ENCODE measurements at places on chromosomes 11 and 22.

DNA sequence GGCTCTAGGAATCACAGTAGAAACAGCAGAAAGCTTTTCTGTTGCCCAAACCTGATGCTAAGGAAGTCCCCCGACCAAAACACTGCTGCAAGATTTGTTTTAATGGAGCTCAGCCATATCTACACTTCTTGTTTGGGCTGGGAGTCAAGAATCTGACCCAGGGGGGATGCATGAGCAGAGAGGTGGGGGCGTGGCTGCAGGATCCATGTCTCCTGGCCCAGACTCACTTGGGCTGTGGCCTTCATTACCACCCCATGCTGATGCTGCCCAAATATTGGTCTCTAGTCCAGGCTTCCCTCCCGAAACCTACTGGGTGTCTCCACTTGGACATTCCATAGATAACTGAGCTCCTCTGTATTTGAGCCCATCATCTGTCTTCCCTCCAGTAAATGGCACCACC, 361.5 kb upstream of the LARGE1 start:
- no peak for DNase-seq

- DNase-seq = no peak
These were observed 173.4 kb downstream of the MIAT start for GRCh38 chr22:26830837-26831236.

- DNase-seq = no peak
These were observed 76.1 kb downstream of the KIRREL3 start for GRCh38 chr11:126924376-126925040.

GRCh38 chr11:71332046-71332445, 79.7 kb upstream of the SHANK2 start:
- DNase-seq = no peak

DNA sequence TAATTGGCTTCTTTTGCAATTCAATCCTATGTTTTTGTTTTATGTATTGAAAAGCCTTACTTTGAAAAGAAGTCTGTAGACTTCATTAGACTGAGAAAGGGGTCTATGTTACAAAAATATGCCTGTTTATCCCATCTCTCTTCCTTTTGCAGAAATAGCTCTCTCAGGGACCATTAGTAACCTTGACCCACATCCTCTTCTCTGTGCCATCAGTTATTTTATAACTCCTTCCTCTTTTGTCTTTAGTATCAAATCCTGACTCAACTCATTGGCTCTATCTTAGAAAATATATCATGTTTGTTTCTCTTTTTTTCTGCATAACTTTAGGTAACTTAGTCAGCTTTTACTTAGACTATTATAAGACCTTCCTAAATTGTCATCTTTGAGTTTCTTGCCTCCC, 20.3 kb downstream of the ZC3H12C start:
- peak; percentile 43 for DNase-seq

DNA sequence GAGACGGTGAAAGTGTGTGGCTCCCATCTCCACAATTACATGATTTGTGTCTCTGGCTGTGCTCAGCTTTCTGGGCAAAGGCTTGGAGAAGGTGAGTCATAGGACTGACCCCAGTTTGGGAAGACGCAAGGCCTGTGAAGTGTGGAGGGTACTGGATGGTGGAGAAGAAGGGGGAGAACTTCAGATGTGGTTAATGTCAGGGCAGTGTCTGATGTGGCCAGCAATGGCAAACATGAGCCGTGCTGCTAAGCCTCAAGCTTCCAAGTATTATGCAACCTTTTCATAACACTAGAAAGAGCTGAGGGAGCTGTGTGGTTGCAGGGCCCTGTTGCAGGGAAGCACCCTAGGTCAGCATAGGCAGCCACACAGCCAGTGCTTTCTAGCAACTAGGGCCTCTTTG, 110.9 kb downstream of the NTM start:
- DNase-seq = no peak

DNA sequence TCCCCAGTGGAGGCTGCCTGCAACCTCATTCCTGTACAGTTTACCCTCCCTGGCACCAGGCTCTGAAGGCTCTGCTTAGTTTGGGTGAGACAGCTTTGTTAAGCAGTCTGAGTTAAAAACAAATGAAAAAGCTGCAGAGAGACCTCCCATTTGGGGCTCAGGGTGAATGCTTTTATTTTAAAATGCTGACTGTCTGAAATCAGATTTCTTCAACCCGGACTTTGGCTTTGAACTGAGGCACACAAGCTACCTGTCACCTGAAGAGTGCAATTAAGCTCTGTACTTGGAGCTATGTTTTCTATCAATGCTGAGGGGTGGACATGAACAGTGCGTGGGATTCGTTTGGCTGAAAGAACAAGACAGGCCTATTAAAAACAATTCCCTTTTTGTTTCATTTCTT, 217.5 kb upstream of the SORL1-AS1 start:
- DNase-seq = no peak
